T-helper 2 cell (primary cell): ENCODE measurements at places on chromosomes 11 and 22.

GRCh38 chr22:27420195-27420816 lies 381.2 kb downstream of the MN1 start:
- DNase-seq = no peak

GRCh38 chr11:116650052-116650451 lies 122.7 kb downstream of the BUD13 start:
- DNase-seq = no peak

- DNase-seq = no peak
These were observed 30.4 kb downstream of the CBL start for GRCh38 chr11:119236490-119236889.

DNA sequence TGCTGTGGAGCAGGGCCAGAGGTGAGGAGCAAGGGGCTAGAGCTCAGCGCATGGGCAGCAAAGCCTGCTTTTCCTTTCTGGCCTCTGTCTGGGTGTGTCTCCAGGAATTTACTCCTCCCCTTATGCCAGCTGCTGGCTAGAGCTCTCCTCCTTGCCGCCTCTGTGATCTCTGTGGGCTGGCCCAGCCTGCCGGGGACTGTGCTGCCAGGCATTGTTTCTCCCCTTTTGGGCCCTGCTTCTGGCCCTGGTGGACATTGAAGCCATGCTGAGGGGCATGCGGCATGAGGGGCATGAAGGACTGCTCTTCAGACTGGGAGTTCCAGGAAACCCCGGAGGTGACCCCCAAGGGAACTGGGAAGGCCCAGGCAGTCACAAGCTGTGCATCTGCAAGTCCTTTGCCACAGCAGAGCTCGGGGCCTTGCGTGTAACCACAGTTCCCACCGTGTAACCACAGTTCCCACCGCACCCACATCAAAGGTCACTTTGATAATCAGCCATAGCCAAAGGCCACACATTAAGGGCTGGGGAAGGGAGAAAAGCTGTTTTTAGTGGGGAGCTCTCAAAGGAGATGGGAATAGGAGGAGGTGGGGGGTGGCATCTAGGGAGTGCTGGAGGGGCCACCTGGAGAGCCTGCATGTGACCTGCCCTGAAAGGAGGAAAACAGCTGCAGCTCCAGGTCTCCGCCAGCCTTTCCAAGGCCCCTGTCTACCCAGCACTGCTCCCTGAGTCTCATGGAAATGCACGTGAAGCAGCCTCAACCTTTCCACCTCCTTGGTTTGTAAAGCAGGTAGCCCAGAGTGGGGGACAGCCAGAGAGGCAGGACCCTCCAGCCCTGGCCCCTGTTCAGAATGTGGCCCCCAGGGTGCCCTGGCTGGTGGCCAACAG lies 62.3 kb downstream of the PPFIBP2 start:
- DNase-seq = no peak

DNA sequence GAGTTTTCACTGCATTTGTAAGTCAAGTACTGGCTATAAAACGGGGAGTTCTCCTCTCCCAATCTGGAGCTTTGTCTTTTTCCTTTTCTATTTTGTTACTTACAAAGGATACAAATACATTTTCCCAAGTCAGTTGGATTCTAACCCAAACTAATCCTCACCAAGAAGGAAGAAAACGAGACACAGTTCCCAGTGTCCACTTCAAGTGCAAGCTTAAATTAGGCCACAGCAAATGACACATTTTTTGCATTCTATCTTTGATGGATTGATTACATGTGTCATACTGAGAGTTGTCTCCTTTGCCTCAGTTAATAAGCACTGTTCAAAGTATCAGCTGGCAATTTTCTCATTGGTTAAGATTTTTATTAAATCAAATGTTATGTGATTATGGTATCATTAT lies 296.7 kb upstream of the ANO5 start:
- DNase-seq = no peak

DNA sequence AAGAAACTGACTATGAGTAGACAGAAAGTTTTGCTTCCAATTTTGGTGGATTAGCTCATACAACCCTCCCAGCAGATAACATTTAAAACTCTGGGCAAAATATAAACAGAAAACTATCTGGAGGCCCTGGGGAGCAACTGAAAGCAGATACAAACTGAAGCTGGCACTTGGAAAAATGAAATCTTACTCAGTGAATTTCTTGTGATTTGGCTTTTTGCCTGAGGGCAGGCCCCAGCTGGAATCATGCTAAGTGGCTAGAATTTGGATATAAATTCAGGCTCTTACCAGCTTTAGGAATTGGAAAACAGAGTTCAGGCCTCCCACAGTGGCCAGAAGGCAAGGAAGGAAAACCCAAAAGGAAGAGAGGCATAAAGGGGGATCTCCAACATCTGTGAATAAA lies 85.8 kb downstream of the EFCAB6 start:
- no peak for DNase-seq

- DNase-seq = no peak
These were observed 211.9 kb downstream of the BLID start for GRCh38 chr11:121904148-121904547.

DNA sequence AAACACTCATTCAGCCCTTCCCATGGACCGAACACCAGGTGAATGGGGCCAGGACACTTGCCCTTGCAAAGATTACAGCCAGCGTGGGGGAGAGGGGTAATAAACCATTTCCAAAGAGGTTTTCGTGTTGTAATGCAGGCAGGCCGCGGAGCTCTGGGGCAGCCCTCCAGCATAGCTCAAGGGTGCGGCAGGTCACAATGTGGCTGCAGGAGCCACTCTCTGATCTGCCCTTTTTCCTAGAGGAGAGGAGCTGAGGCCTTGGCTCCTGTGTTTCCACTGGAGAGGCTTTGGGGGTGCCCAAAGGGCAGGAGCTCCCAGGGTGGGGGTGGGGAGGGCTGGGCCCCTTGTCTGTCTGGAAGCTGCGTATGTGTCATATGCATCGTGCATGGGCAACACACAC lies 134.2 kb upstream of the NECTIN1 start:
- DNase-seq = no peak

GRCh38 chr22:36184433-36185025 lies 17.1 kb downstream of the APOL4 start:
- no peak for DNase-seq

- no peak for DNase-seq
These were observed 150.7 kb downstream of the CCDC34 start for GRCh38 chr11:27212248-27212780.

- no peak for DNase-seq
These were observed 43.8 kb downstream of the TRMU start for GRCh38 chr22:46379066-46379930.

DNA sequence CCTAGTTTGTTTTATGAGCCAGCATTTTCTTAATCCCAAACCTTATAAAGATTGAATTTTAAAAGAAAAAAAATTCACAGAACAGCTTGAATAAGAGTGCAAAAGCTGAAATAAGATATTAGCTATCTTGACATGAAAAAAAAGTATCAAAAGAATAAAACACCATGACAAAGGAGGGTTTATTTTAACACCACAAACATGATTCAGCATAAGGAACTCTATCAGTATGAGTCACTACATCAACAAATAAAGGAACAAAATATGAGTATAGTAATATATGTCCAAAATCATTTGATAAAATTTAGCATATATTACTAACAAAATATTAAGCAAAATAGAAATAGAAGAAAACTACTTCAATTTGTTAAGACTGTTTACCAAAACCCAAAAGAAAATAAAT lies 9.6 kb upstream of the LMO1 start:
- no peak for DNase-seq

- DNase-seq = no peak
These were observed 67.8 kb downstream of the CASP12 start for GRCh38 chr11:104830508-104830907.

- peak; percentile 68 for DNase-seq
These were observed 14.6 kb downstream of the SPECC1L start for GRCh38 chr22:24285245-24285644.

DNA sequence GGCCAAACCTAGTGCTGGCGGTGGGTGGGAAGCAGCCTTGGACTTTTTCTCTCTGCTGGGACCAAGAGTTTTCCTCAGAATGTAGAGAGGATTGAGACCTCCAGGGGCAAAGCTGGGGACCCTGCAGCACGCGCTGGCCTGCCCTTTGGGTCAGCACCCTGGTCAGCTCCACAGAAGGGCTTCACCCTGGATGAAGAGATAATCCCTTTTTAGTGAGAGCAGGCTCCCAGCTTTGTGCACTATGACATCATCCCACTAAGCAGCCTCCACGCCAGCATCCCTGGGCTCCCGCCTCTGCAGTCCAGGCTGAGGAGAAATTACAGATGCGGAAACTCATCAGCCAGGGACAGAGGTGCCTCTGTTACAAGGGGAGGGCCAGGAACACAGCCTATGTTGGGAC lies 23.5 kb downstream of the DRICH1 start:
- DNase-seq = no peak

- no peak for DNase-seq
These were observed 29.8 kb downstream of the NECTIN1 start for GRCh38 chr11:119699227-119699626.

DNA sequence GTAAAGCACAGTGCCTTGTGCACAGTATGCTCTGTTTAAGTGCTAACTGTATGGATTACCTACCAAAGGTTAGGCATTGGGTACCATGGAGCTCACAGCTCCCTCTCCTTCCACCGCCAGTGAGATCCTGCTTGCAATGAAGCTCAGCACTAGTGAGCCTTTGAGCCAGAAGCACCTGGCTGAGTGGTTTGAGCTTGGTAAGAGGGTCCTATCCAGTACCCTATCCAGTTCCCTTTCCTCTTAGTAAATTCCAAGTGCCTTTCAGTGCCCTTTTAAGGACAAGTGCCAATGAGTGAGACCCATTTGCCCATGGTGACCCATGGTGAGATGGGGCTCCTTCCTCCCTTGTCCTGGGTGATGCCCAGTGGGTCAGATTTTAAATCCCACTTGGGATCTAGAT lies 43.1 kb upstream of the NAV2 start:
- DNase-seq = no peak

- no peak for DNase-seq
These were observed 322.7 kb upstream of the ISX start for GRCh38 chr22:34743110-34743751.

DNA sequence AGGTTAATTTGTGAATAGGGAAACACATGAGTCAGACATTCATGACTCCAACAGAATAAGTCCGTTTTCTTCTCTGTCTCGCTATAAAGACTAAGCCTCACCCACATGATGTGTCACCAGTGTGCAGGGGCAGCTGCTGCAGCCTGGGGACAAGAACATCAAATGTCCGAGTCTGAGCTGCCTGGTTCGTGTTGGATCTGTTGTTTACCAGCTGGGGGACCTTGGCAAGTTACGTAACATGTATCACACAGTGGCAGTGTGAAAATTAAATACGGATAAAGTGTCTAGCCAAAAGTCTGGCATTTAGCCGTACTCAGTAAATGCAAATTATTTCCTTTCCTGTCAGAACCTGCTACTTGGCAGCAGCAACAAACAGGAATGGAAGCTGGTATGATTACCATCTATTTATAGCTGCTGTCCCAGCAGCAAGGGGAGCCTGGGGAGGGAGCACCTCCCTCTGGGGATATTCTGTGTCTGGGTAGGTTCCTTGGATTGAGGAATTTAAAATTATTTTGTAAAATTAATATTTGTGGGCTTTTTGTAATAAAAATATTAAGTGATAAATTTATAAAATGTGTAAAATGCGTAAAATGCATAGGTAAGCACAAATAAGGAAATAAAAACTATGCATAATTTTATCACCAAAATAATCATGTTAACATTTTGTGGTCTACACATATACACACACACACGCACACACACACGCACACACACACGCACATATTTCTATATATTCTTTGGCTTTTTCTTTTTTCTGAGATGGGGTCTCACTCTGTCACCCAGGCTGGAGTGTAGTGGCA lies 1.3 kb upstream of the CLDN25 start:
- DNase-seq = no peak

DNA sequence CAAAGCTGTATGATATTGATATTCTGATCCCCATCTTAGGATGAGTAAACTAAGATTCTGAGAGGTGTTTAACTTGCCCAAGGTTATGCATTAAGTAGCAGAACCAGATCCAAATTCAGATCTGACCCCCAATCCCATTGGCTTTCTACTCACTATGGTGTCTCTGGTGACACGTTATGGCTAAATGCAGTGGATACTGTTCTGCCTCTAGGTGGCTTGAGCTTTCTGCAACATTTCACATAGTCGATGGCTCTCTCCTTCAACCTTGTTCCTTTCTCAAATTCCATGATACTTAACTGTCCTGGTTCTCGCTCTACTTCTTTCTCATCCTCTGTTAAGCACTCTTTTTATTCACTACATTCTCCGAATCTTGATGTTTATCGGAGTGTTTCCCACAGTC lies 9.4 kb downstream of the C11orf97 start:
- DNase-seq = no peak

DNA sequence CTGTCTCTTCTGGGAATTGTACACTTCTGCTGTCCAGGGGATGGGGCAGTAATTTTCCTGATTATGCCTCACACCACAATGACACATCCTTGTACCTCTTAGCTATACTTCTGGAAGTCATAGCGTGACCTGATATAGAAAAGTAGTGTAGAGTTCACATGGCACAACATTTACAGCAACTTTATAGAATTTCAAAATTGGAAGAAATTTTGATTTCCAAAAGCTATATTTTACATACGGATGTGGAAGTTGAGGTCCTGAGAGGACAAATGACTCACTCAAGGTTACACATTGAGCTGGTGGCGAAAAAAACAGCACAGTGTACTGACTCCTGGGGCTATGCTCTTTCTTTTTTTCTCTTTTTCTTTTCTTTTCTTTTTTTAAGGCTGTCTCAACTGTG lies 6.3 kb upstream of the CYP2R1 start:
- no peak for DNase-seq

GRCh38 chr22:37254209-37254866 lies 10.3 kb upstream of the RAC2 start:
- no peak for DNase-seq

DNA sequence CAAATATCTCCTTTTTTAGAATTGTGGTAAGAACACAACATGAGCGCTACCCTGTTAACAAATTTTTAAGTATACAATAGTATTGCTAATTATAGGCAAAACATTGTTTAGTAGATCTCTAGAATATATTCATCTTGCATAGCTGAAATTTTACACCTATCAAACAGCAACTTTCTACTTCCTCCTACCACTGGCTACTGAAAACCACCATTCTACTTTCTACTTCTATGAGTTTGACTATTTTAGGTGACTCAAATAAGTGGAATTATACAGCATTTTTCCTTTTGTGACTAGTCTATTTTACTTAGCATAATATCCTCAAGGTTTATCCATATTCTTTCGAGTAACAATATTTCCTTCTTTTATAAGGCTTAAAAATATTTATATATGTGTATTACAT lies 128.4 kb downstream of the FAM76B start:
- DNase-seq = peak; percentile 26

DNA sequence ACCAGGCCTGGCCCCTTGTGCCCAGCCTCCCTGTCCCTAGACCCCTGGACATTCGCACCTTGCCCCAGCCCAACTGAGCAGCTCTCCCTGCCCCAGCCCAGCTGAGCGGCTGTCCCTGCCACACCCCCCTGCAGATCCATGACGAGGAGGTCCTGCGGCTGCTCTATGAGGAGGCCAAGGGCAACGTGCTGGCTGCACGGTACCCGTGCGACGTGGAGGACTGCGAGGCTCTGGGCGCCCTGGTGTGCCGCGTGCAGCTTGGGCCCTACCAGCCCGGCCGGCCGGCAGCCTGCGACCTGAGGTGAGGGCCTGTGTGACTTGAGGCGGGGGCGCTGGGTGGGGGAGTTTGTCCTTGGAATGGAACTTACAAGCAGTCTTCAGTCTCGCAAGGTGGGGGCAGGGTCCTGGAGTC lies 7.7 kb downstream of the FRMD8 start:
- no peak for DNase-seq

- peak; percentile 61 for DNase-seq
These were observed 21.3 kb upstream of the PIK3IP1 start for GRCh38 chr22:31313366-31314147.

- no peak for DNase-seq
These were observed 24.1 kb downstream of the FDX1 start for GRCh38 chr11:110453684-110454354.

GRCh38 chr22:21646608-21647590 lies 4.8 kb downstream of the SDF2L1 start:
- peak; percentile 70 for DNase-seq
